IMR-90 (cell line): ENCODE measurements at places on chromosomes 1 and 21. TPM values are rescaled to one million over a fixed set of nuclear protein-coding genes. Genes with fewer than 3 reads are reported as not detected.

DNA sequence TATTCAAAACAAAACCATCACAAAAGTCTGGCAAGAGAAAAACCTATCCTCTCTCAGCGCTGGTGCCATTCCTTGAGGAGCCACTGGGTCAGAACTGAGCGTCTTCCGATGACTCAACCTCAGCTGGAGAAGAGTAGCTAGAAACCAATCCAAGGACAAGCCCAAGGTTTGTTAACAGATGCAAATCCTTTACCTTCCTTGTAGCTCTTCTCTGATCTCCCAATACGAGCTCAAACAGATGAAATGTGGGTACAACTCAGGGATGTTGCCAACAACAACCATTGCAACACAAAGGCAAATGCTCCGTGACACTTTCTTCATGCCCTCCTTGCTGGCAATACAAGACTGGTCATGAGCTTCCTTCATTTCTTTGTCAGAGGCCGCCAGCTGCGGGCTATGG, 337.1 kb downstream of the SIPA1L2 start:
- no peak for DNase-seq

- DNase-seq: no peak
Observed at GRCh38 chr1:156750191-156750672, 1.2 kb downstream of the HDGF start.

DNA sequence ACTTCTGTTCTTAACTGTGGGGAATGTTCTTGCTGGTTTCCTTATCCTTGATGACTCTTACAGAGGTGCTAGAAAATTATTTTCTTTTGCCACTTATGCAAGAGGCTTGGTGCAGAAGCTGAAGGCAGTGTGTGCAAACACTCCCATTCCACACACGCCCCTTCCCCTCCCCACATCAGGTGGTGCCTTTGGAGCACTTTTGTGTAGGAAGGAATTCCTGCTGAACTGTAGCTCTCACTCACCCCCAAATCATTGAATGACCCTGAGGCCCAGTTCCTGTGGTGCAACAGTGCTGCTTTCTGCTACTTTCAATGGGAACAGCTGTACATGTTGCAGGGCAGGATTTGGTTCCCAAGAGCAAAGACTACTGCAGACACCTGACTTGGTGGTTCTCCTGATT, 101.8 kb downstream of the CD247 start:
- no peak for DNase-seq

DNA sequence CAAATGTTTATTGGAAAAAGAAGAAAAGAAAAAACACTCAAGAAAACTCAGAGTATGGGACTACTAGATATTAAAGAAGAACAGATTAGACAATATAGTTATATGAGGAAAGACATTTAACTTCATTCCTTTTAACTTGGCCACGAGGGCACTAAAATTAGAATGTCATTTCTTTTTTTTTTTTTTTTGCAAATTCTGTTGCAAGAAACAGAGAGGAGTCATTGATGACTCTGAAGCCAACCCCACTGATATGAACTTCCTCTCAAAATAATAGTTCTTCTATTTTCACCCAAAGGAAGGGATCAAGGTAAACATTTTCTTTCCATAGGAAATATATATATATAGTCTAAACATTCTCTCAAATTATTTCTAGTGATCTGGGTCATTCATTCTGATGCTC, 24.6 kb upstream of the PEX19 start:
- DNase-seq: no peak

DNA sequence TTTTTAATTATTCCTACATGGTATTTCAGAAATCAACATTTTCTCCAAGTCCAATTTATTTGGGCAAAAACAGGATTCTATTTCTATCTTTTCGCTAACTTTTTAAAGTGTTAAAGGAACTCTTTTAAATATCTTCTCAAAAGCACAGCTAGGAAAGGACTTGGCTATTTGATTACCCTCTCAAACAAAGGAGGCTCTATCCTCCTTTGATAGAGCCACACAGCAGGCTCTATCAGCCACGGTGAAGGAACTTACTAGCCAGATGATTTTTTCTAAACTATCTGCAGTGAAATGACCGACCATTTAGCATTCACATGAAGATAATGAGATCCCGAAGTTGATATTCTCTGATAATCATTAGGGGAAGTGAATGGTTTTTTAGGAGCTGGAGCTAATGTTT, 9.1 kb downstream of the ANGPTL7 start:
- no peak for DNase-seq

DNA sequence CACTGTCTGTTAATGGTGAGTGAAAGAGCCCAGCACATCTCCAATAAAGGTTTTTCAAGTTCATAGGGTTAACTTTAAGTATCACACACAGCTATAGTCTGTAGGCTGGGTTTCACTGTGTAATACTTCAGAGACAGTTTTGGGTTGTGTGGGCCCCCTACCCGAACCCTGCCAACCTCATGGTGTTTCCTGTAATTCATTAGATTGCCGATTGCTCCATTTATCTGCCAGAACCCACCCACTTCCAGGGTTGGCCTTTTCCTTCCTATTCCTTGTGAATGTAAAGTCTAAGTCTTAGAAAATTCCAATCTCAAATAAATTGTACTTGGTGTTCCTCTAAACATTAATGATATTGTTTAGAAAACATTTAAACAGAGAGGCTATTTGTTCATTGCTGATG, 43.6 kb downstream of the CTTNBP2NL start:
- no peak for DNase-seq

DNA sequence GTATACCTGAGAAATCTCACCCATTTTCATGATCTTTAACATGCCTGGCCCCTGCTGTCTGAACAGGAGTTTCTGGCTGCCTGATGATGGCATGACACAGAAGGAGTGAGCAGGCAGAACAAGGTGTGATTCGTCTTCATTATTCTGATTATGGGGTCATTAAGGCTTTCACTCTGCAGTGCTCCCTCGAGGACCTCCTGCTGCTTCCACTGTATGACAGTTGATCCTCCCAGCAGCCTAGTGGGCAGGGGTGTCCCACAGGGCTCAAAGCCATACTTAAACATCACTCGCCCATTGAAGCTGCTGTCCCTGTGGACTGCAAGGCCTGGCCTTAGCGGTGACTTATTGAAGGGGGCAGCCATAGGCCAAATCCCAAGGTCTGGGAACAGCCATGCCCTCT, 12.7 kb upstream of the PARS2 start:
- DNase-seq: no peak

- DNase-seq: no peak
Observed at GRCh38 chr21:39593522-39593921, 19.2 kb upstream of the B3GALT5 start.

- peak; percentile 49 for DNase-seq
Observed at GRCh38 chr1:88001460-88001859, 672.8 kb downstream of the LMO4 start.

- no peak for DNase-seq
Observed at GRCh38 chr1:159978107-159978398, 24.0 kb upstream of the SLAMF9 start.

DNA sequence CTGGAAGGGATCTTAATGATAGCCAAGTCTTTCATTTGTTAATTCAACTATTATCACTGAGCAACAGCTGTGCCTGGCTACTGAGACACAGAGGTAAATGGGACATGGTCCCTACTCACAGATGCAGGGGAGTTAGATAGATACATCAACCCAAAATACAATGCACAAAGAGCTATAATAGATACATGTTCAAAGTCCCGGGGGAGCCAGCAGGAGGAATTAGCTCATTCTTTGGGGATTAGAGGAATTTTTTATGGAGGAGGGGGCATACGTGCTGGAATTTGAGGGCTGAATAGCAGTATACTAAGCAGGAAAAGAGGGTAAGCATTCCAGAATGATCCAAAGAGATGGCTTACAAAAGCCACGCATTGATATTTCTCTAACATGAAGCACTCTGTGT, 34.6 kb downstream of the C8B start:
- no peak for DNase-seq

DNA sequence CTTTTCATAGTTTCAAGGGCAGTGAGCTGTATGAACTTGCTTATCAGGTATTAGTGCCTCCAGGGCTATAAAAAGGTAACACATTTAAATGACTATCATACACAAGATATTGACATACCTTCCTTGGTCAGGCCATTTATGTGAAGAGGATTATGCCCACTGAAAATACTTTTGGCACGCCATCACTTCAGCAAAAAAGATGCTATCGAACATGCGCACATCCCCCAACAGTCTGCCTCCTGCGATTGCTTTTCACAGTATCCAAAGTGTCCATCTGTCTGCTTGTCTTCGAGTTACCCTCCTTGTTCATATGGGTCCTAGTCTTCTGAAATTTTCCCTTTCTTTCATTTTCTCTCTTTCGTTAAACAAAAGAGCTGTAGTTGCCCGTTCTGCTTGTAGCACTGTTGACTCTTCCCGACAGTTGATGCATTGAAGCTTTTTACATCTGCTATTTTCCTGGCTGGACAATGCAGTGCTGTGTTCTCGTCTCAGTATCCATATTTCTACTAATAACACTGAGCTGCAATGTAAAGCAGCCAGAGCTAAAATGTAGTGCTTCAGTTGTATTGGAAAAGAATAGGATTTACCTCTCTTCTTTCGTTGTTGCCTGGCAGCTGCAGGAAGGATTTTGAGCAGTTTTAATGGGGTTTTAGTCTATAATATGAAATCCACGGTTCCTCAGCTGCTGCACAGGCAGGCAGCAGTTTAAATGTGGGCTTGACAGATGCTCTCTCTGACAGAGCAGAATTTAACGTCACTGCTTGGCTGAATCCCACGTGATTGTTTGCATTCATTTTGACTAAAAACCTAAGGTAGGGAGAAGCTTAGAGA, at the start of gene B3GALT2:
B3GALT2 (minus strand) TSS at position 713 of the 831 bp plus-strand sequence. CDS start 5,051 bp downstream, outside the sequence.
- DNase-seq: peak; percentile 70

DNA sequence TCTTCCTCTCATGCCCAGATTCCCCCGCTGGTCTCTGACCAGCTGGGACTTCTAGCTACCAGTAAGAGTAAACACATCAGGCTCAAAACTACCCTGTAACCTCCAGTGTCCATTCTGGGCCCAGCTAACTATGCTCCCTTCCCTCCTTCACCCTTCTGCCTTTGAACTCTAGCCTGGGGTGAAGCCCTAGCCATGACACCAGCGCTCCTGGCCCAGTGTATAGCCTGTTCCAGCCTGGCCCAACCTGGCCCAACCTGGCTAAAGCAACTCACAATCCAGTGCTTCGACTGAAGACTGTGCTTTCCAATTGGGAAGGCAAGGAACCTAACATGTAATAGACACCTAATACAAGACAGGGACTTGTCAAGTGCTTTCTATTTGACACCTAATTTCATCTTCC, 27.6 kb downstream of the CSMD2 start:
- DNase-seq: no peak

GRCh38 chr1:79044974-79045650, 38.6 kb upstream of the ADGRL4 start:
- no peak for DNase-seq

DNA sequence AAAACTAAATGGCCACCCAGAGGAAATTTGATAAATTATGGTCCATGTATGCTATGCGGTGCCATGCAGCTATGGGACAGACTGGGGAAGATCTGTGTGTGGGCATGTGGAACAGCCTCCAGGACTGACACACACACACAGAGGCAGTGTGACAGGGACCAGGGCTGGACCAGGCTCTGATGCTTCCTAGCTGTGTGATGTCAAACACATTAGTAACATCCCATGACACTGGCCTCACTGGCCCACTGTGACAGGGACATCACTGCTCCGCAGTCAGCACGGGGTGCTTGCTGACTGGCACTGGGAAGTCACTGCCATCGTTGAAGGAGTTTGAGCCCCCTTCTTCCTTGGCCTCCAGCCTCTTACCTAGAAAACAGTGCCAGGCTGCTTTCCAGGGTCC, 13.9 kb downstream of the RAP1GAP start:
- DNase-seq: no peak

DNA sequence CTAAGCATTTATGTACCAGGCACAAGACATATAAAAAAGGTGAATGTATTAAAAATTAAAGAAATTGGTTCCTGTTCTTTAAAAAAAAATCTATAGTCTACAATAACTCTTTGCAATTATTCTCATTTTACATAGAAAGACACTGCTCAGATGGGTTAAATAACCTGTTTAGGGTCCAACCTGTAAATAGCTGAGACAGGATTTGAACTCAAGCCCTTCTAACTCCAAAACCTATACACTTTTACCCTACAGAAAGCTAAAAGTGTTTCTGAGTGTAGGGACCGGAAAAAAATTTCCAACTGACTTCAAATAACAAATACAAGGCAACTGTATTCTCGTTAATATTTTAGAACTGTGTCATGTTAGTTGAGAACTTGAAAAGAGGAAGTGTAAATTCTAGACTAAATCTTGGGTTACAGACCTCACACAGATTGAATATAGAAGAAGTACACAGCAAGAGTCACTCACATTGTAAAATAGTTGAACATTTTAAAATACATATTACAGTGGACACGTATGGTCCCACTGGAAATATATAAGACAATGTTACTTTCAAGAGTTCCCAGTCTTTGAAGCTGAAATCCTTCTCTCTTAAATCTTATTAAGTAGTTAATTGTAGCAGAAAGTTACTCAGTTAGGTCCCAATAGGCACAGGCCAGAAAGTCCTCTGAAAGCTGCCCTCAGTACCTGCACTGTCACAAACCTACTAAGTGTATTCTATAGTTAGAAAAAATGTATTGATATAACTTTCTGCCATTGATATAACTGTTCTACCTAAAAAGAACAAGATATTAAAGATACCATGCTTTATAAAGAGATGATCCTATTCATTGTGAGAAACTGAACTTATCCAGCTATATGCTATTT, 7.3 kb downstream of the EDEM3 start:
- DNase-seq: no peak

DNA sequence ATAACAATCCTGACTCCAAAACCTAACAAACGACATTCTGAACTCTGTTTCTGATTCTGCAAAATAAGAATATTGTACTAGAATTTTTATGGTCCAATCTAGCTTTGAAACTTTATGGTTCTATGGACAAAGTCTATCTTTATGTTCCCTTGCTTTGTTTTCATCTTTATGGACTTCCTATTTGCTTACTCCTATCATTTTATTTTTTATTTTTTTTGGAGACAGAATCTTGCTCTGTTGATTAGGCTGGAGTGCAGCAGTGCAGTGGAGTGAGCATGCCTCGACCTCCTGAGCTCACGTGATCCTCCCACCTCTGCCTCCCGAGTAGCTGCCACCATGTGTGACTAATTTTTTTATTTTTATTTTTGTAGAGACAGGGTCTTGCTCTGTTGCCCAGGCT, 3.6 kb downstream of the NRAS start:
- no peak for DNase-seq

DNA sequence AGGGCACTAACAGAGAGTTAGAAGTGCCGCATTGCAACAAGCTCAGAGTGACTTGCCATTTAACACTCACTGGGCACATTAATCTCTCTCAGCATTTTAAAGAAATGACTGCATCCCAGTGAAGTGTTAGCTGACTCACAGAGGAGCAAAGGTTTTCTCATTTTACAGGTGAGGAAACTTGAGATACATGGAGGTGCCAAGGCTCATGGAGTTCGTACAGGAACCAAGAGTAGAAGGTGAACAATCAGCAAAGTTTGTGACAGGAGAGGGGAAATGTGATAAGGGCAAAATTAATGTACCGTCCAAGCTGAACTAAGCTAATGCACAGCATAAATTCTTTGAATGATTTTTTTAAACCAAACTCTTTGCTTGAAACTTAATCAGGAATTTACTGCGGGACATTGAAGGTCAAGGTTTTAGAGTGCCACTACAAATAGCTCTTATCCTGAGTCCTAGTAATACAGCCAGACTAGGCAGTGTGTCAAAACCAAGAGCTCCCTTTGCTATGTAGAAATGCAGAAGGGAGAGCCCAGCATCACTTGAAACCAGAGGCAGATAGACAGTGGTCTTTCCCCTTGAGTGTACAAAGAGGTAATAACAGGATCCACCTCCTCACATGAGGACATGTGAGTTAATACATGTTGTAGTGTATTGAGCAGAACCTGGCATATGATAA, 22.4 kb upstream of the NTPCR start:
- no peak for DNase-seq

- DNase-seq: peak; percentile 96
Observed at GRCh38 chr1:243926803-243927245, 76.8 kb upstream of the AKT3 start.

The C8B gene
- total RNA-seq: not detected in 2 replicates

The KRTAP11-1 gene
- total RNA-seq: not detected in 2 replicates

The KCNQ4 gene
- not detected in 2 replicates for total RNA-seq

The LAPTM5 gene
- under 0.01 TPM in 1 of 2 replicates, not detected in the other for total RNA-seq
